Stimulated activated CD4-positive, alpha-beta T cell treated with anti-CD3 and anti-CD28 coated beads, Interleukin-15, amount 100 ng/mL, for 48 hours (primary cell): ENCODE measurements at places on chromosomes 5 and 9.

- DNase-seq = no peak
These were observed 144.4 kb downstream of the SLC12A2 start for GRCh38 chr5:128228008-128228407.

GRCh38 chr5:137141779-137142178, 357.3 kb downstream of the SPOCK1 start:
- DNase-seq = no peak

DNA sequence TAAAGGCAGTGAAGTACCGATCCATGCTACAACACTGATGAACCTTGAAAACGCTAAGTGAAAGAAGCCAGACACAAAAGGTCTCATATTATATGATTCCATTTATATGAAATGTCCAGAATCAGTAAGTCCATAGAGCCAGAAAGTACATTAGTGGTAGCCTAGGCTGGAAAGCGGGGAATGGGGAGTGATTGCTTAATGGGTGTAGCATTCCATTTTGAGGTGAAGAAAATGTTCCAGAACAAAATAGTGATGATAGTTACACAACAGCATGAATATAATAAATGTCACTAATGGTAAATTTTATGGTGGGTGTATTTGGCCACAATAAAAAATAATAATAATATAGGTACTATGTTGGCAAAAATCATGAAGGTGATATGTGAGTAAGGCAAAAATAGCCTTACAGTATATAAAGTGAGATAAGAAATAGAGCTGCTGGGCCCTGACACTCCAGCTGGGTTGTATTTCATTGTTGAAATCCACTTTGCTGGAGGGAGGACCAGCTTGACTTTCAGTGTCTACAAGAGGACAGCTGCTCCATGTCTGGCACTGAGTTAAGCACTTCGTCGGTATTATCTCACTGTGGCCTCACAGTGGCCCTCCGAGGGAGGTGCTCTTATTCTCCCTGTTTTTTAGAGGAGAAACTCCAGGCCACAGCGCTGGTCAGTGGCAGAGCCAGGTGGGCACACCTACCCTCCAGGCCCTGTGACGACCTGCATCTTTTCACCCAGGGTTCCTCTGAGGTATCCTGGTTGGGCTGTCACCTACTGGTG, 22.4 kb upstream of the ANGPTL2 start:
- no peak for DNase-seq

DNA sequence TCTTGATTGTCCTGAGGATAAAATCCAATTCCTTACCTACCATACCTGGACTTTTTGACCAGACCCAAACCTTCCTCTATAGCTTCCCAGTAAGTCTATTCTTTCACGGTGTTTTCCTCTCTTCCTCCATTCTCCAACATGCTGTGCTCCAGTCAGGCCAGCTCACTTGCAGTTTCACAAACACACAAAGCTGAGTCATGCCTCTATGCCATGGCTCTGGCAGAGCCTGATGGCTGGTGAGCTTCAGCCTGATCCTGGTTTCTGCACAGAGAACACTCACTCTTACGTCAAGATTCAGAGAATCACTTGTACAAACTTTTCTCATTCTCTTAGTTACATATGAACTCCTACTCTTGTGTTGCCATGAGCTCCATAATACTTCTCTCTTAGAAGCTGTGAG, 27.7 kb upstream of the PAX5 start:
- DNase-seq = no peak

GRCh38 chr9:37531699-37532098, 44.5 kb downstream of the FBXO10 start:
- peak; percentile 21 for DNase-seq

DNA sequence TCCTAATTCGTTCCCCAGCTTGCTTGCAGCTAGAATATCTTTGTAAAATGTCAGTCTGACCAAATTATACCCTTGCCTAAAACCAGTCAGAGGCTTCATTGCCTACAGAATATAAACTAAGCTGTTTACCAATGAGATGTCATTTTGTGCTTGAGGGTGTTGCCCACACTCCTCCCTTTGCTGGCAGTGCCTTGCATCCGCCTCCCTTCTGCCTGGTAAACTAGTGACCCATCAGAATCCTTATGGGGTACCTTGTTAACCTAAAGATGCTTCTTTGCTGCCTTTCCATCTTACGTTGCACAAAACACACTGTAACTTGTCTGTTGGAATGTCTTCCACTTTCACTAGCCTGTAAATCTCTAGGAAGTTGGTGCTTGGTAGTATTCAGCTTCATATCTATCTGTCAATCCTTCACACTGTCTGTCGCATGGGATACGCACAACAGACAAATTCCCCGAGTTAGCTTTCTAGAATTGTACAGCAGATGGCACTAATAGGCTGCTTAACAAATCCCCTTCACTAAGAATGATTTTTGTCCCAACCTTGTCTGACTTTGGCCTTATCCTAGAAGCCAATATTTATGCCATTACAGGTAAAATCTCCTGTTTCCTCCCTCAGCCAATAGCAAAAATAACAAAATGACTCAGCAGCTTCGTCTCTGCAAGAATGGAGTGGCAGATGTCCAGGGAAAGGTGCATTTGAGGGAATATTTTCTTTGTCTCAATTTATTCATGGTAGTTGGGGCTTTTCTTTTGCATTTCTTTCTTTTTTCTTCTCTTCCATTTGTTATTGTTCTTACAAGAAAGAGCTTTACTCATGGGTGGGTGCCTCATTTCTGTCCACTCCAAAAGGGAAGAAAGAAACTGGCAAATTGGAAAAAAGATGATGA, 3.0 kb downstream of the NUDT2 start:
- no peak for DNase-seq

GRCh38 chr5:108271127-108271526, 110.8 kb downstream of the FBXL17 start:
- no peak for DNase-seq

GRCh38 chr9:134320126-134320867, 6.0 kb upstream of the RXRA start:
- DNase-seq = no peak

- DNase-seq = no peak
These were observed 11.9 kb upstream of the SRFBP1 start for GRCh38 chr5:121949885-121950284.

- DNase-seq = no peak
These were observed 124.3 kb downstream of the SUSD1 start for GRCh38 chr9:112050544-112051475.

DNA sequence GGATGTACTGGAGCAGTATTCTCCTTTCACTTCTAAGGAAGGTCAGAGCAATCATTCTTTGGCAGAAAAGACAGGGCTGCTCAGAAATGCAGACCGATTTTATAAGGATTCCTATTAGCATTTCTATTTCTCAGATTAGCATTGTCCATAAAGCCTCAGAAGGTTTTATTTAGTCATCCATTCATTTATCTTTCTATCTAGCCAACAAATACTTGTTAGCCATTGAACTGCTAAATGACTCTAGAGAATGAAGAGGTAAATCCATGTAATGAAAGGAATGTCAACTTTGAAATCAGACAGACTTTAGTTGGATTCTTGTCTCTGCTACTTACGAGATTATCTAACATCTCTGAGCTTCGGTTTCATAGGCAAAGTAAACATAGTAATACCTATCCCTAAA, 165.2 kb downstream of the SLC25A46 start:
- no peak for DNase-seq

DNA sequence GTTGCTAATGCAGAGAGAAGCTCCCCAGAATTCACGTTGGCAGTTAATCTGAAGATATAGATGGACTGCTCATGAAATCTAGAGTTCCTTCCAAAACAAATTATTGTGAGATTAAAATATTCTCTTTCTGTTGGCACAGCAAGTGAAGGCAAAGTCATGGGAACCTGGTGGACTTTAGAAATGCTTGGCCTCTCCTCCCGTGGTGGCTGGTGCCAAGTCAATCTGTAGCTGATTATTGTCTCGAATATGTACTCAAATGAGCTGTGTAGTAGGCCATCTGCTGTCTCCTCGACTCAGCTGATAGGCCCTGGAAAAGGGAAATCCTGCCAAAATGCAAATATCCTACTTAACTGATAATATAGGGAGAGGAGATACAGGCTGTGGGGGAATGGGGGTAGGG, 69.3 kb downstream of the DAPK1 start:
- DNase-seq = no peak

DNA sequence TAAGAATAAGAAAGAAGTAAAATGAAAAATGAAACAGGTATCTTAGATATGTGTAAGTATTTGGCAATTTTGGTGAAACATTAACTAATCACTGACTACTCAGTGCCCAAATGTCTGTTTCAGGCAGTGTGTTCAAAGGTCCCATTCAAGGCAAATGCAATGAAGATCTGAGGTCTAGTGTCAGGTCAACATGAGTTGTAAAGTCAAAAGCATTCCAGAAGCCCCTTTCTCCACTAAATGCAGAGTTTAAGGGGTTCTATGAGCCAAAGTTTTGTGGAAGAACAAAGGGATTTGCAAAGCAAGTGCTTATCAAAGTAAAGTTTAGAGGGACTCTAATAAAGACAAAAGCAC, 71.0 kb upstream of the GPBP1 start:
- DNase-seq = no peak
